Esophagus mucosa (tissue), 1 donor: ENCODE measurements at places on chromosomes 4 and X. TPM values are rescaled to one million over a fixed set of nuclear protein-coding genes. Genes with fewer than 3 reads are reported as not detected.

MYL5 gene
- total RNA-seq, result 22.2 TPM

PDGFC gene
- 4.4 TPM for total RNA-seq

PASD1 gene
- total RNA-seq, result not detected

PFKFB1 gene
- 0.36 TPM for total RNA-seq

LRP2BP gene
- total RNA-seq, result 0.60 TPM

ETDB gene
- not detected for total RNA-seq

SLC25A6 gene
- 294 TPM for total RNA-seq

MTNR1A gene
- total RNA-seq, result not detected

ERVMER34-1 gene
- 5.1 TPM for total RNA-seq

ERCC6L gene
- total RNA-seq, result 2.9 TPM

C4orf17 gene
- total RNA-seq, result not detected

AADAT gene
- total RNA-seq, result 2.9 TPM

COX7B2 gene
- not detected for total RNA-seq

PRRG3 gene
- not detected for total RNA-seq

NOCT gene
- 11.2 TPM for total RNA-seq

FGB gene
- 0.52 TPM for total RNA-seq

DUSP9 gene
- 0.76 TPM for total RNA-seq

DCAF4L1 gene
- total RNA-seq, result 0.08 TPM

KIT gene
- total RNA-seq, result 5.0 TPM

ODAM gene
- not detected for total RNA-seq

DDX53 gene
- not detected for total RNA-seq
